Tibial artery (tissue), 4 donors: ENCODE measurements at places on chromosomes 4 and X.

- no peak for DNase-seq
Observed at GRCh38 chrX:31350808-31351074, 278.9 kb upstream of the FTHL17 start.

- DNase-seq: no peak
Observed at GRCh38 chr4:40933272-40934053, 183.7 kb downstream of the NSUN7 start.

- DNase-seq: no peak
Observed at GRCh38 chr4:112287258-112287989, 1.7 kb upstream of the TIFA start.

DNA sequence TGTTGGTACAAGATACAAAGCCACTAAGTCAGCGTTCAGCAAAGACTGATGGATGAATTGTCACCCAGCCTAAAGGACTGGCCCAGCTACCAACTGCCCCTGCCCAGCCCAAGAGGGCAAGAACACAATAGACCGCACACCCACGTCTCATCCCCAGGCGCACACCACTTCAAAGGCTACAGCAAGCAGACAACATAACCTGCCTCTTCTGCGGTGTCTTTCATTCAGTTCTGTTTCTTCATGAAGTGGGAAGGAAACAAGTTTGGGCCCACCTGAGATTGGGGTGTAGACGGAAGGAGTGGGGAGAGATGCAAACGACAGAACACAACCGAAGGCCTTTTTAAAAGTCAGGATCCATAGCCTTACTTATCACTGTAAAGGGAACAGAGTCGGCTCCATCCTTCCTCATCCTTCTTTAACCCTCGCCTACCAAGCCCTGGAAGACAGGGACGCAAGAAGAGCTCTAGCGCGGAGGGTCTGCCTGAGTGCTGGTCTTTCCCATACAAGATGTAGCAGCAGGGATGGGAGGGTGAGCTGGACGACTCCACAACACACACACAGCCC, 691 bp downstream of the SCARB2 start:
- DNase-seq: no peak

DNA sequence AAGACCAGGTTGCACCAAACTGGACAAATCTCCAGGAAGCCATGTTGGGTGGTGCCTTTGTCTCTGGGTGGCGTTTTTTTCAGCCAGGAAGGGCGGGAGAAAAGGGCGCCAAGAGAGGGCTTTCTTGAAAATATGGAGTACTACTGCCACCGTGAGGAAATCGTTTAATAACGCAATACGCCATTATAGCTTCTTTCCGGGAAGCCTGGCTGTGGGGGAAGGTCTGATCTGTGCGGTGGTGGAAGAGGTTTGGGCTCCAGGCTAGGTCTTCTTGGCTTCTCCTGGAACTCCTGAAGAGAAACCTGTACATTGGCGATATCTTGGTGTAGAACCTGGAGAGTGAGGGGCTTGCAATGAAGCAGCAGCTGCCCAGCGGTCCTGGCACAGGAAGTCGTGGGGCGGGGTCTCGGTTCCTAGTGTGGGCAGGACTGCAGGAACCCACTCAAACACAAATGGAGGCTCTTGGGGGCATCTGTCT, 202.7 kb downstream of the OR13H1 start:
- DNase-seq: no peak

DNA sequence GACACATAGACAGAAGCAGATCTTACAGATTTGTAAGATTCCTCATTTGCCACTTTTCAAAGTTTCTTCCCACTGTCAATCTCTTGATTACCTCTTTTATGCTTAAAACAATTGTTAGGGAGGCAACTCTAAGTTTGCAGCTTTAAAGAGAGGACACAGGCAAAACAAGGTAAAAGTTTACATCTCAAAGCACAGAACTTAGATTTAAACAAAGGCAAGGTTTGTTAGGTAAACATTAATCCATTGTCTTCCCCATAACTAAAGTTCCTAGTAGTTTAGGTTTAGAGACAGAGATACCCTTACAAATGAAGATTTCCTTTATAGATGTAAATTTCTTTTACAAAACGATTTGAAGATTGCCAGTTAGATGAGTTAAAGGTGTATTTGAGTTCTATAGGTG, 176.9 kb downstream of the AASDH start:
- DNase-seq: no peak

DNA sequence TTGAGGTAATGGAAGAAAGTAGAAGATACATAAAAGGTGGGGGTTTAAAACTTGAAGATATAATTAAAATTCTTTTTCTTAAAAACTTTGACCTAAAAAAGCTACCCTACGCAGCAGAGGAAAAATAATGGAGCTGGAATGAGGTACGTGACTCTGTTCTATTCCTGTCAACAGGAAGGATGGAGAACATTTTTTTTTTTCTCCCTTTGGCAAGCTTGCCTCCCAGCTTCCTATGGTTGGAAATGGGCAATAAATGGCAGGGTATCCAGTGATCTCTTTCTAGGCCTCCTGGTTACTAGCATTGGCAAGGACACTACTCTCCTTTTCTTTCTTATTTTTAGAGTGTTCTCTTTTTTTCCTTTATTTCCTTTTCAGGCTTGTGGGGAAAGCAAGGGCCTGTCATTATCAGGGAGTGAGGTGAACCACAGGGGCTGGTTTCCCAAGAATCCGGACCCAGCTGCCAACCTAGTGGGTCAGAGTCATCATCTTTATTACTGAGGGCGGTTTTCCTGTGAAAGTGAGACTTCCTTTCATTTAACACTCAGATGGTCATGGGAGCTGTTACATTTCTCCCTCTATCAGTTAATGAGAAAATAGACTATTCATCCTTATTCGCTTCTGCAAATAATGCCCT, 224.6 kb downstream of the SPRY1 start:
- peak; percentile 69 for DNase-seq

DNA sequence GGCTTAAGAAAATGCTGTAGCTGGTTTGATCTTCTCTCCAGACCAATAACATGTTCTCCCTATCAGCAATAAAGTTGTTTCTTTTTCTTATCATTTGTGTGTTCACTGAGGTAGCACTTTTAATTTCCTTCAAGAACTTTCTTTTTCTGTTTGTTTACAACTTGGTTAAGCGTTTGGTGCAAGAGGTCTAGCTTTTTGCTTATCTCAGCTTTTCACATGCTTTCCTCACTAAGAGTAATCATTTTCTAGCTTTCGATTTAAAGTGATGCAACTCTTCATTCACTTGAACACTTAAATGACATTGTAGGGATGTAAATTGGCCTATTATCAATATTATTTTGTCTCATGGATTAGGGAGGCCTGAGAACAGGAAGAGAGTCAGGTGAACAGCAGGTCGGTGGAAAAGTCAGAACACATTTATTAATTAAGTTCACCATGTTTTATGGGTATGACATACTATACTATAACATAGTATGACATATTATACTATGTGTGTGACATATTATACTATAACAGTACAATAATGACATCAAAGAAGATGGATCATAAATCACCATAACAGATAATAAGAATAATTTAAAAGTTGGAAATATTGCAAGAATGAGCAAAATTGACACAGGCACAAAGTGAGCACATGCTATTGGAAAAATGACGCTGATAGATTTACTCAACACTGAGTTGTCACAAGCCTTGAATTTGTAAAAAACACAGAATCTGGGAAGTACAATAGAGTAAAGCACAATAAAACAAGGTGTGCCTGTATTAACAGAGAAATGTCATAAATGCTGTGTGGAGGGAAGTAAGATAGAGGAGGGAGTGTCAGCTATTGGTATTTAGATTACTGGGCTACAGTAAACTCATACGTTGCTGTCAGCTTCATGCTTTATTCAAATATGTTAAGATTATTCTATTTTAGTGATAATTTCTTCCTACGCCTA, 218.6 kb upstream of the SLC7A11 start:
- no peak for DNase-seq

DNA sequence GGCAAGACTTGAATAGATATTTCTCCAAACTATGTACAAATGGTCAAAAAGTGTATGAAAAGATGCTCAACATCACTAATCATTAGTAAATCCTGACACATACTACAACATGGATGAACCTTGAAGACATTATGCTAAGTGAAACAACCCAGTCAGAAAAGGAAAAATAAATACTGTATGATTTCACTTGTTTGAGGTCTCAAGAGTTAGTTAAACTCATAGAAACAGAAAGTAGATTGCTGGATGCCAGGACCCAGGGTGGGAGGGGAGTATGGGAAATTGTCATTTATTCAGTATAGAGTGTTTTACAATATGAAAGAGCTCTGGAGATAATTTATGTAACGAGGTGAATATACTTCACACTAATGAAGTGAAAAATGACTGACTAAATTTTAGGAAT, 32.4 kb downstream of the PRMT9 start:
- no peak for DNase-seq

GRCh38 chrX:23511793-23512192, 155.5 kb upstream of the PRDX4 start:
- DNase-seq: no peak

GRCh38 chrX:131058136-131058868, at the start of gene ARHGAP36:
Gene ARHGAP36, plus strand, starts transcription at chrX:131058346. Its CDS starts 23,320 bp downstream, at chrX:131081666.
- DNase-seq: no peak

DNA sequence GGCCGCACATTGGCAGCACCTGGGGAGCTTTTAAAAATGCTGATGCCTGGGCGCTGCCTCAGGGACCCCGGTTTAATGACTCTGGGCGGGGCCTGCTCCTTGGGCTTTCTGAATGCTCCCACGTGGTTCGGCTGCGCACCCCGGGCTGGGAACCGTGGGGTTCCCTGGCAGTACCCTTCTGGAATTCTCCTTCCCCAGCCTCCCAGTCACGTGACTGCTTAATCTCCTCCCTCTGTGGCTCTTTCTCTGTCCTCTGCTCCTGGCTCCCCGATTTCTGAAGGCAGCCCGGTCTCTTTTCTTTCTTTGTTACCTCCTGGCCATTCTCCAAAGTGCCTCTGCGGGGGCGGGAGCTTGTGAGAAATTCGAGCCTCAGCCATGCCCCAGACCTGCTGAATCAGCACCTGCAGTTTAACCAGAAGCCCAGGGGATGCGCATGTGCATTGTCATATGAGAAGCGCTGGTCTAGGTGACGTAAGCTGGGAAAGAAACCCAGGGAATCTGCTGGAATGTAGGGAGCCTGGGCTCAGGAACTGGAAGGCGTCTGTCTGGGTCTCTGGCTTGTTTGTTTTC, 16.6 kb downstream of the CLCN4 start:
- no peak for DNase-seq

DNA sequence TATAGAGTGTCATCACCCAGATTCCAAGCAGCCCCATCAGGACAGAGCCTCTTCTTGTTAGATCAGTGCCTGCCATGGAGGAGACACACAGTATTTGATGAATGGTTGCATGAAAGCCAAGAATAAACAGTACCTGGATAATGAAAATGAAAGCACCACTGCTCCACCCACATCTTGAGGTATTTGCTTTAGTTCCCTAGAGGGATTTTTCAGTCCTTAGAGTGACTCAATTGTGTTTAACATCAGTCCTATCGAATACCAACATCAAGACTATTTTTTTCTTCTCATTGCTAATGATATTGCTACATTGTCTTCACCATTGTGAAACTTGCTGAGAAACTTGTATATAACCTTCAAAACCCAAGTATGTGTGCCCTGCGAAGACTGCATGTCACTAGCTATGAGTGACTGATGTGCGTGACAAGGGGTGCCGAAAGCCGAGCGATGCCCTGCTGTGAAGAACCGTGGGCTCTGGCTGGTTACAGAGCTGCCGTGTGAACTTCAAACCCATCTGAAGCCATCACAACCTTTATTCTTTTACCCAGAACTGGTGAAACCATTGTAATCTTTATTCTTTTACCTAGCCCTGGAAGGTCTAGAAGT, 211.3 kb upstream of the FAT1 start:
- no peak for DNase-seq

GRCh38 chr4:108831886-108832285, 69.0 kb upstream of the ETNPPL start:
- DNase-seq: no peak

DNA sequence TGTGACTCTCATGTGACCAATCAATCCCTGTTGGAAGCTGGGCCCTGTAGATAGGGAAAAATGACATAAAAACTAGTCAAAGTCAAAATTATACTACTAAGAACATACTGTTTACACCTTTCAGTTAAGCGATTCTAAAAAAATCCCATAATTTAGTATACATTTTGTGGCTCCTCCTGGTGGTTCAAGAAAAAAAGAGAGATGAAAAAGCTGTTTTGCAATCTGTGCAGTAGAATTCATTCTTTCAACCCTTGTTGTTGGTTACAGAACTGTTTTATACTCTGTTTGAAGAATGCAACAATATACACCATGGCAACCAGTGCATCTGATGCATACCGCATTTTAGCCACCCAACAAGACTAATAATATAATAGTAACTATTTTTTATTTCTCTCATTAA, 66.8 kb upstream of the ANK2 start:
- DNase-seq: no peak

- DNase-seq: peak; percentile 56
Observed at GRCh38 chr4:24980064-24980690, 50.6 kb downstream of the LGI2 start.

DNA sequence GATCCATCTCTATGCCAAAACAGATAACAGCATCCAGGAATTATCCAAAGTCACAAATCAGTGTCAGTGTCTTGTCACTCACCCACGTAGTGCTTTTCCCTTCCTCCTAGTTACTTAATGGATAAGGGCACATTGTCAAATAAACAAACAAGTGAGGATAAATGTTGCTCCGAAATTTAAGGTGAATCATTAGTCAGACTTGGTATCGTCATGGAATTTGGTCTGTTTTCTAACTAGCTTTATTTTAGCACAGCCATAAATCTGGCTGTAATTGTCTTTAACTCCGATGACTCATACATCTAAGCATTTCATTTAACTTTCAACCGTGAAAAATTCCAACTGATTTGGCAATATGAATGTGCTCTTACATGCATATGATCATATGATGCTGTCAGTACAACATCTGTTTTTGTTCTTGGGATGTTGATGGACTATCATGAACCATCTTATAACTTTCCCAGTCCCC, 83.3 kb downstream of the SNCA start:
- no peak for DNase-seq

GRCh38 chr4:83712890-83713289, 177.0 kb downstream of the GPAT3 start:
- DNase-seq: no peak

DNA sequence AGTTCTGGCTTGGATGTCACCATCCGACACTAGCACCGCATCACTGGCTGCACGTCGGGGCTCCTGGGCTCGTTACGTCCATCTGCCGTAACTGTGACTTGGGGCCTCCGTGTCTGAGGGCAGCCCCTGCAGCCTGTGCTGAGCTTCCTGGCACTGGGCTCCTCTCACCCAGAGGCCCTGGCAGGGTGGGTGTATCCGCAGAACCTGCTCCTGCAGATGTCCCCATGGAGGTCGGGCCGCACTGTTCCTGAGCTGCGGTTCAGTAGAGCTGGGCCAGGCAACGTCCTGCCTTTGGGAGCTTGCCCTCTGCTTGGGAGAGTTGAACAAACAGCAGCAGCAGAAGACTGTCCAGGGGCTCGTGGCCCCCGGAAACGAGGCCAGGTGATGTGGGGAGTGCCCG, 71.4 kb downstream of the RGS12 start:
- no peak for DNase-seq
